Central memory CD8-positive, alpha-beta T cell (primary cell): ENCODE measurements at places on chromosomes 11 and 22.

DNA sequence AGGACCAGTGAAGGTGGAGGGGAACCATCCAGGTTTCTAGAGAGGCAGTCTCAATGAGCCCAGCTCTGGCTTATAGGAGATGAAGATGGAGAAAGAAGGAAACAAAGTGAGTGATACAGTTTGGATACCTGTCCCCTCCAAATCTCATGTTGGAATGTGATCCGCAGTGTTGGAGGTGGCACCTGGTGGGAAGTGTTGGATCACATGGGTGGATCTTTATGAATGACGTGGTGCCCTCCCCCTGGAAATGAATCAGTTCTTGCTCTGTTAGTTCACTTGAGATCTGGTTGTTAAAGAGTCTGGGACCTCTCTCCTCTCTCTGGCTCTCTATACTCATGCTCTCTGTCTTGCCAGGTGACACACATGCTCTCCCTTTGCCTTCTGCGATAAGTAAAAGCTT, 393.1 kb upstream of the NARS2 start:
- DNase-seq: no peak

DNA sequence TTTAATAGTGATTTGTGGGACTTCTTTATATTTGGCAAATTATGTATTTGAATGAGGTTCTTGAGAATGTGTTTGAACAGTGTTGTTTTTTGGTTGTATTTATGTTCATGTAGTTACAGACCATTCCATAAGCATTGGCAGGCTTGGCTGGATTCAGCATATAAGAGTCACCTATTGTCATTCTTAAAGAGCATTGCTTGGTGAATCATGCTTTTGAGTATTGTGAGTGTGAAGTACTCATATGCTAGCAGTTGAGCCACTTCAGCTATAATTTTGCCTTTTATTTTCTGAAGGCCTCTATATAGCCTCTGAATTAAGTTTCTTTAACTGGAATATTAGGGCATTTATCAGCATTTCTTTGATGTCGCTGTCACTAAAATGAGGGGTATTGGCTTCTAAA, 110.0 kb upstream of the GAL start:
- DNase-seq: no peak

DNA sequence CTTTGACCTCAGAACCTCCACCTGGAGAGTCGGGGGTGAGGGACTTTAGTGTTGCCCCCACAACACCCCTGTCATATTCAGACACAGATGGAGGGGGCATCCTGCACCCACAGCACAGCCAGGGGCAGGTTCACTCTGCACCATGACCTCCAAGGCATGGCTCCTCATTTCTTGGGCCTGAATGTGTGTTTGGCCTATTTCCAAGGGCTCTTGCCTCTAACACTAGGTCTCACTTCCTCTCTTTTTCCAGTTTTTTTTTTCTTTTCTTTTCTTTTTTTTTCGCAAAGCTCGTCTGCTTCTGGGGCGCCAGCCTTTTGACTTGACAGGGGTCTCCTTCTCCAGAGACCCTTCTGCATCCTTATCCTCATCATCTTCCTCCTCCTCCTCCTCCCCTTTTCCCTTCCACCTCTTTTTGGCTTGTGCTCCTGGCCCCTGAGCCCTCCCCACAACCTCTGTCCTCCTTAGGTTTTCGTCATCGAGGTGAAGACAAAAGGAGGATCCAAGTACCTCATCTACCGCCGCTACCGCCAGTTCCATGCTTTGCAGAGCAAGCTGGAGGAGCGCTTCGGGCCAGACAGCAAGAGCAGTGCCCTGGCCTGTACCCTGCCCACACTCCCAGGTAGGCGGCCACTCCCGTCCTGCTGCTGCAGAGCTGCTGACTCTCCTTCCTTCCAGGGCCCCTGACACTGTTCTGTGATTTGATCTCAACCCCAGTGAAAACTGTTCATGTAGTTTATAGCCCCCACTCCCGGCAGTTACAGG, 3.8 kb downstream of the NCF4 start:
- no peak for DNase-seq

- DNase-seq: no peak
Measured at GRCh38 chr11:119115484-119116234, 5.7 kb upstream of the HINFP start.

DNA sequence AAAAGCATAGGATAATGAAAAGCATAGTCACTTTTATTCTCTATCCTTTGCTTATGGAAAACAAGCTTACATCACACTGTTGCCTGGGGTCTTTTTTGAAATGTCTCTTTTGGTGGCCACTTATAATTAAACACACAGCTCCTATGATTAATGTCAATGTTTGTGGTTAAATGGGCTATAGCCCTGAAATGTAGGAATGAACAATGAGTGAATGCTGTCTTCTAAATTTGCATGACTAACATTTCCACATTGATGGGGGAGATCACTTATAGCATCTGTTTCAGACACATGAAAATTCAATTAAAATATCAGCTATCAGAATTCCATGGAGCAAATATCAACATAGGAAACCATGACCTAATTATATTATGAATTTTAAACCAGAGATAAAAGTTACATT, 171.4 kb upstream of the FAT3 start:
- no peak for DNase-seq

GRCh38 chr11:19472679-19473078, 231.9 kb upstream of the E2F8 start:
- no peak for DNase-seq

DNA sequence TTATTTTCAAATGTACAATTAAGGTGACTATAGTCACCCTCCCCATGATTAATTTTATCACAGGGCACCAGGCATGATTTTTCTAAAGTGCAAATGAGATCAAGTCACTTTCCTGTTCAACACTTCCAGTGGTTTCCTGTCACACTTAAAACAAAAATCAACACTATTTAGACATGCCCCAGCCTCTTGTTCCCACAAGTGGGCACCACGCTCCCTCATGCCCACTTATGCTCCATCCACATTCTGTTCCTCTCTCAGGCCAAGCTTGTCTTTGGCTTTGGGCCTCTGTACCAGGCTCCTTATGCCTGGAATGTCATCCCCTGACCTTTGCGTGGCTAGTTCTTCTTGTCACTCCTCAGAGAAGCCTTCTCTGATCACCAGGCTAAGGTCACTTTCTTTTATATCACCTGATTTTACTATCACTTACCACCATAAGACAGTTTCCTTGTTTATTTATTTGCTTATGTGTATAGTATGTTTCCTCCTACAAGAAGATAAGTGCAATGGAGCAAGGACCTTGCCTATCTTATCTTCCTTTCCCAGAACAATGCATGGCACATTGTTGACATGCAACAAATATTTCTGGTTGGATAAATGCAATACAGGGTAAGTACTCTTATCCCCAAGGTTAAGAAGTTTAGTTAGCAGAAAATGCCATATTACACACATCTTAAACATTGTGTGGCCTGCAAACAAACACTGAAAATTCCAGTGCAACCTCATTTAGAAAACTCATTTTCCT, 50.9 kb upstream of the PANX1 start:
- DNase-seq: no peak
